ENCODE measurements at places on chromosomes 1 and 21.

DNA sequence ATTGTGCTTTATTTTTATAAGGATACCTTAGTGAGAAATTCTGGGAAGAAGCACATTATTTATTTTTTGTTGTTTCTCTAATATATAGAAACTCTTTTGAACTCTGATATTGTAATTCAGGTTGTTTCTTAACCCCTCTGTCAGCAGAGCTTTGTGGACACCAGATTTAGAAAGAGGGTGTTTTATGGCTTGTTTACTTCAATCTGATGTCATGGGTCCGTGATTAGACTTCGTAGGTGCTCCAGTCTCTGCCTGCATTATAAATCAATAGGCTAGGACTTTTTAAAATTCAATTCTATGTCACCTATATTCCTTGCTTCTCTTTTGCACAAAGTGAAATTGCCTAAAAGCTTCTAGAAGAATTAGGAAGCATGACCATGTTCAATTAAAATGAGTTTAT lies 47.3 kb upstream of the CCDC190 start:
- H3K36me3 ChIP-seq, result peaks cover 13% of the 10 kb centered on the region
- no peak overlapping the region for H3K27ac ChIP-seq
- DNase-seq, result no peak

GRCh38 chr1:230979952-230980351 lies 1.1 kb downstream of the ARV1 start:
- no peaks in the 10 kb centered on the region for H3K36me3 ChIP-seq
- no peak overlapping the region for H3K4me3 ChIP-seq
- DNase-seq, result no peak
- H3K4me1 ChIP-seq, result peaks cover 25% of the 10 kb centered on the region
- peaks cover 4% of the 10 kb centered on the region for H3K27me3 ChIP-seq

DNA sequence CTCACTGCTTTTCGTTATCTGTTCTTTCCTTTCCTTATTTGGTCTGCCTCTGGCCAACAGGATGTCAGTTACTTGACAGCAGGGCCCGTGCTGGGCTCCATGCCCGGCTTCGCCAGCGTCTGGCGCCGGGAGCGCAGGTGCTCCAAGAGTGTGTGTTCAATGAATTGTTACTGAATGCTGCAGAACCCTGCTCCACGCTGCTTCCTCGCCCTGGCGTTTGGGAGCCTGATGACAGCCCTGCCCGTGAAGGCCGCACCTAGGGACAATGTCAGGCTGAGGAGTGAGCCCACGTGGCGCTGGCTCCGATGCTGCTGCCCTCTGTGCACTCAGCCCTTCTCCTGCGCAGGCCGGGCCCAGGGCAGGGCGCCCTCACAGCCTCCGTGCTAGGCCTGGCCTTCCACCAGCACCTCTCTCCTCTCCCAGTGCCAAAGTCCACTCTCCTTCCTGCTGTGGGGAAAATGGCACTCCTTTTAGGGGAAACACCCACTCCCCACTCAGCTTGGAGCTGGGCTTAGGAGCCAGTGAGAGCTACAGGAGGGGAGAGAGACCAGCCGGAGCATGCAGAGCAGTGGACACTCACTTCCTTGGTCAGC lies 51.4 kb downstream of the ACBD3 start:
- no peak for DNase-seq
- peak overlapping the region; percentile 7 for H3K27ac ChIP-seq
- peaks cover 17% of the 10 kb centered on the region for H3K27me3 ChIP-seq
- H3K4me1 ChIP-seq, result peaks cover 36% of the 10 kb centered on the region

DNA sequence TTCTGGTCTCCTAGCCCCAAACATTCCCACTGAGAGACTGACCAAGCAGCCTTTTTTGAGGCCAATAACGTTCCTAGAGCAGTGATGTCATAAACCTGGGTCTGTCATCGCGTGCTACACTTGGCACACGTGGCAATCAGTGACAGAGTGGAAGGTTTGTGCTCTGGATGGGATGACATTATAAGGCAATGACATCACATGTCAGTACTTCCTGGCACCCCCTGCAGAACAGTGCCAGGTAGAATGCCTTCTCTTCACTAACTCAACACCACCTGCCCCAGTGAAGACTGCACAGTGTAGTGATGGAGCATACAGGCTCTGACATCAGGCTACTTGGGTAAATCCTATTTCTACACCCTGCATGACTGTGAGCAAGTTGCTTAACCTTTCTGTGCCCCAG lies 5.4 kb upstream of the ZNF648 start:
- no peak overlapping the region for H3K4me3 ChIP-seq
- DNase-seq, result no peak
- no peak overlapping the region for H3K27ac ChIP-seq
- peaks cover 15% of the 10 kb centered on the region for H3K4me1 ChIP-seq
- H3K27me3 ChIP-seq, result peaks cover 21% of the 10 kb centered on the region

DNA sequence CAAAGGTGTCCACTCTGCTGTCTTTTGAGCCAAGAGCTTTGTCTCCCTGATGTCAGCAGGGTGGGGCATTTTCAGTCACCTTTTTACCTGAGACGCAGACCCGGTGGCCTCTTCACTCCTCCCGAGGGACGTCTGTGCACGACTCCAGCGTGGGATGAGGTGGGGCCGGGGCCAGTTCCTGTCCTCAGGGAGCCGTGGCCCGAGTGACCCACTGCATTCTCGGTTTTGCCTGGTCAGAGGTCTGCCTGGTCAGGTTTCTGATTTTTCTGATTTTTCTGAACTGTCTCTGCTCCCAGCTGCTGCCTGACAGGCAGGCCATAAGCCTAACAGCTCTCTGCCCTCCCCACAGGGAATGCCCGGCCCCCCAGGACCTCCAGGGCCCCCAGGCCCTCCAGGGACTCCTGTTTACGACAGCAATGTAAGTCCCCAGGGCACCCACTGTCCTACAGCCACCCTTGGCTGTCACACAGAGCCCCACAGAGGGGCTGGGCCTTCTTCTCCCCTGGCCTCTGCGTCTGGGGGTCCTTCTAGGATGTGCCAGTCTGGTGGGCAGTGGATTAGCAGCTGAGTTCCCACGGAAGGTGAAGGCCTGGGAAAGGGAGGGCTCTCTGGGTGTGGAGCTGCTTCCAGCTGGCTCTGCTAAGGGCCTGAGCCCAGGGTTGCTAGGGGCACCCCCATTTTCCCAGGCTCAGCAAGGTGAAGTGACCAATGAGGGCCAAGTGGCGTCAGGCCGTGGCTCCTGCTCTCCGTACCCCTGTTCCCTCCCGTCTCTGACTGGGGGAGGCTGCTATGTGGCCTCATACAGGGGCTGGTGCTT lies 45.9 kb downstream of the SLC19A1 start:
- no peaks in the 10 kb centered on the region for H3K27me3 ChIP-seq
- H3K27ac ChIP-seq, result no peak overlapping the region
- H3K4me3 ChIP-seq, result no peak overlapping the region
- H3K4me1 ChIP-seq, result no peaks in the 10 kb centered on the region
- H3K36me3 ChIP-seq, result peaks cover 14% of the 10 kb centered on the region
- no peak for DNase-seq

DNA sequence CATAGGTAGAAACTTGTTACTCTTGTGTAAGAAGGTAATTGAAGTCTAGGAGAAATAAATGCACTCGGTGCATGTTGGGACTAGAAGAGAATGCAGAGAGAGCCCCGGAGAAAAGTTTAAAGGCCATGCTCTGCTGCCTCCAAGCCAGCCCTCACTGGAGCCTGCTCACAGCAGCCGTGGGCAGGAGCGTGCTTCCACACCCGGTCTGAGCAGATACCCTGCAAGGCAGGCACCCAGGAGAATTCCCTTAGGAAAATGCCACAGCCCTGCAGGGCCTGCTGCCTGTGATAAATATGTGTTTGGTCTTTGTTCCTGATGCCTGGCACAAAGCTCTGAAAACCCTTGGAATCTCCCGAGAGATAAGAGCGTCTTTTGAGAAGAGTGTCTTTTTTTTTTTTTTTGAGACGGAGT lies 22.8 kb downstream of the C2CD2 start:
- peak overlapping the region; percentile 87 for H3K27ac ChIP-seq
- H3K4me3 ChIP-seq, result no peak overlapping the region
- peaks cover 44% of the 10 kb centered on the region for H3K4me1 ChIP-seq
- peaks cover 9% of the 10 kb centered on the region for H3K36me3 ChIP-seq
- H3K27me3 ChIP-seq, result peaks cover 3% of the 10 kb centered on the region

DNA sequence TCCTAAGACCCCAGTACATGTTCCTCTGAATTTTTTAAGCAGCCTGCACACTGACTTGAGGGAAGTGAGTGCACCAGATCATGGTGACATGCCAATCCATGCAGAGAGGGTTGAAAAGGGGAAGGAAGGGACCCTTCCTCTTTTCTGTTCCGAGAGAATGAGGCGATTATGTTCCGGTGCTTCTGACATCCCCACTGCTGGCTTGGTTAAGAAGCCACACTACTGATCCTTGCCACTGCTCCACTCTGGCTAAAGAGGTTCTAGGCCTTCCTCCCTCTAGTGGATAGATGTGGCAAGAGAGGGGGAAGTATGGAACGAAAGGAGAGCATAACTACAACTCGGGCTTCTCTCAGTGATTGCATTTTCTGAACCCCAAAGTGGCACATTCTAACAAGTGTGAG lies 1.8 kb upstream of the CYB5R1 start:
- H3K4me1 ChIP-seq, result peaks cover 23% of the 10 kb centered on the region
- peak; percentile 28 for DNase-seq
- H3K36me3 ChIP-seq, result no peaks in the 10 kb centered on the region
- H3K27ac ChIP-seq, result no peak overlapping the region

- H3K36me3 ChIP-seq, result peaks cover 55% of the 10 kb centered on the region
- H3K27me3 ChIP-seq, result no peaks in the 10 kb centered on the region
- no peaks in the 10 kb centered on the region for H3K4me1 ChIP-seq
- H3K4me3 ChIP-seq, result no peak overlapping the region
- DNase-seq, result no peak
- no peak overlapping the region for H3K27ac ChIP-seq
Measured at GRCh38 chr1:22101199-22101598, 41.7 kb downstream of the WNT4 start.

- H3K36me3 ChIP-seq, result peaks cover 5% of the 10 kb centered on the region
- peaks cover 7% of the 10 kb centered on the region for H3K27me3 ChIP-seq
- H3K4me1 ChIP-seq, result peaks cover 6% of the 10 kb centered on the region
- no peak for DNase-seq
- H3K4me3 ChIP-seq, result no peak overlapping the region
- no peak overlapping the region for H3K27ac ChIP-seq
Measured at GRCh38 chr1:15472587-15472986, 3.3 kb upstream of the CELA2B start.

- peaks cover 38% of the 10 kb centered on the region for H3K4me1 ChIP-seq
- H3K4me3 ChIP-seq, result no peak overlapping the region
- no peak for DNase-seq
- no peak overlapping the region for H3K27ac ChIP-seq
- H3K36me3 ChIP-seq, result peaks cover 20% of the 10 kb centered on the region
Measured at GRCh38 chr1:209672705-209673630, 2.2 kb upstream of the G0S2 start.

DNA sequence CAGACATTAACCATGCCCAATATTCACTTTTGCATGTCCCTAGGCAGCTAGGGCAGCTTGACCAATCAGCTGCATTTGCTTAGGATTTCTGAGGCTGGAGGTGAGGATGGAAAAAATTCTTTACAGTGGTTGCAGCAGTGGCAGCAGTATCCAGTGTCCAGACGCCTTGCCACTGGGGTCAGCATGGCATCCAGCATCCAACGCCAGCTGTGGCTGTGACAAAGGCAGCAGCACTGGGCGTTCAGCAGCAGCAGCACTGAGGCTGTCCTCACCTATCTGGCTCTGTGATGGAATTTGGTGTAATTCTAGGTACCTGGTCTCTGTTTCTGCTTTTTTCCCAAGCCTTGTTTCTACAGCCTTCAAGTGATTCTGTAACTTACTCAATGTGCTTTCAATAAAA lies 15.5 kb downstream of the RHBDL2 start:
- H3K27me3 ChIP-seq, result peaks cover 6% of the 10 kb centered on the region
- no peak overlapping the region for H3K27ac ChIP-seq
- H3K4me3 ChIP-seq, result no peak overlapping the region
- H3K36me3 ChIP-seq, result no peaks in the 10 kb centered on the region
- DNase-seq, result no peak

GRCh38 chr21:25243808-25244207 lies 363.5 kb downstream of the MRPL39 start:
- no peaks in the 10 kb centered on the region for H3K36me3 ChIP-seq
- no peak overlapping the region for H3K4me3 ChIP-seq
- H3K27me3 ChIP-seq, result no peaks in the 10 kb centered on the region

GRCh38 chr1:239947801-239948200 lies 143.9 kb upstream of the FMN2 start:
- DNase-seq, result no peak
- H3K4me3 ChIP-seq, result no peak overlapping the region
- no peak overlapping the region for H3K27ac ChIP-seq

DNA sequence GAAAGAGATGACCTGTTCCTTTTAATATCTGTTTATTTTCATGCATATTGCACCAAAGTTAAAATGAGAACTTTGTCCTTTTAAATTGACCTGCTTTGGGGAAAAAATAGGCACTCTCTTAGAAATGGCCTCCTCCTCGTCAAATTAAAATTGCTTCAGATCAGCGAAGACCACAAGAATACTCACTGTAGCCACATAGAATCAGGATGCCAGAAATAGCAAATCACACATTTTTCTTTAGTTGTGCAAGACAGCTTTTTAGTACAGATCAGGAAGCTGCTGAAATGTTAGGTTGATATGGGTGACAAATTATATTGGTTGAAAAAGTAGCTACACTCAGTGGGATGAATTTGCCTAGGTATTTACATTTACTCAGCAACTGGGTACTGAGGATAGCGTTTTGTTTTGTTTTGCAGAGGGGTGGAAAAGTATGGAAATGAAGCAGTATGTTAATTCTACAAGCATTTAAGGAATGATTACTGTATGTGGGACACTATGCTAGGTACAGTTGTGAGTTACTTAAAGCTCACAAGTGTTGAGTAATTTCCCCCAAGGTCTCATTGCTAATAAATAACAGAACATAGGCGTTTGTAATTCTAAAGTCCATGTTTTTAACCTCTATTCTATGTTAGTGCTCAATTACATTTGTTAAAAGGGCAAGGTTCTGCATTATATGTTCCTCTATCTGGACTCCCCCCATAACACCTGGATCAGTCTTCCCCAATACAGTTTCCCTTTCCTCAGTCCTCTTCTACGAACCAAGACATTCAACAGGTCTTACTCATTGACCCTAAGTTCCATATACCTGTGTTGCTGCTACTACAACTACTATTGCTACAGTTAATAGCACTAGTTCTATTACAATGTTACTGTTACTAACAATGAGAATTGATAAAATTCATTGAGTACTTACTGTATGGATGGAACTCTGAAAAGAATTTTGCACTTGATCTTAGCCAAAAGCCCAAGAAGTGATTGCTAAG lies 99.4 kb upstream of the S1PR1 start:
- H3K27me3 ChIP-seq, result no peaks in the 10 kb centered on the region
- no peaks in the 10 kb centered on the region for H3K36me3 ChIP-seq
- peaks cover 18% of the 10 kb centered on the region for H3K4me1 ChIP-seq
- DNase-seq, result no peak

GRCh38 chr1:198867182-198867581 lies 228.3 kb downstream of the PTPRC start:
- H3K4me1 ChIP-seq, result peaks cover 4% of the 10 kb centered on the region
- no peak overlapping the region for H3K27ac ChIP-seq
- no peaks in the 10 kb centered on the region for H3K27me3 ChIP-seq
- no peaks in the 10 kb centered on the region for H3K36me3 ChIP-seq
- DNase-seq, result no peak

- H3K4me3 ChIP-seq, result no peak overlapping the region
- peaks cover 33% of the 10 kb centered on the region for H3K4me1 ChIP-seq
- no peaks in the 10 kb centered on the region for H3K36me3 ChIP-seq
- peak overlapping the region; percentile 57 for H3K27ac ChIP-seq
- no peak for DNase-seq
- H3K27me3 ChIP-seq, result peaks cover 5% of the 10 kb centered on the region
Measured at GRCh38 chr1:205257735-205258134, 30.0 kb downstream of the TMCC2 start.
